ENCODE measurements at places on chromosomes 3 and 15.
A peak's percentile ranks its signal among the peaks of the same experiment; 100 is the strongest.

DNA sequence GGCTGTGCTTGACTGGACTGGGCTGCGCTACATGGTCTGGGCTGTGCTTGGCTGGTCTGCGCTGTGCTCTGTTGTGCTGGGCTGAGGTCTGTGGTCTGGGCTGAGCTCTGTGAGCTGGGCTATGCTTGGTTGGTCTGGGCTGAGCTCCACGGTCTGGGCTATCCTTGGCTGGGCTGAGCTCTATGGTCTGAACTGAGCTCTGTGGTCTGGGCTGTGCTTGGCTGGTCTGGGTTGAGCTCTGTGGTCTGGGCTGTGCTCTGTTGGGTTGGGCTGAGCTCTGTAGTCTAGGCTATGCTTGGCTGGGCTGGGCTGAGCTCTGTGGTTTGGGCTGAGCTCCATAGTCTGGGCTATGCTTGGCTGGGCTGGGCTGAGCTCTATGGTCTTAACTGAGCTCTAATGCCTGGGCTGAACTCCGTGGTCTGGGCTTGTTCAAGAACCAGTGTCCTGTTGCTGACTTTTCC is 92.0 kb downstream of the PLXNA1 start:
- no peak for DNase-seq

- no peak for DNase-seq
Observed at GRCh38 chr3:38998086-38998485, 53.7 kb downstream of the SCN11A start.

DNA sequence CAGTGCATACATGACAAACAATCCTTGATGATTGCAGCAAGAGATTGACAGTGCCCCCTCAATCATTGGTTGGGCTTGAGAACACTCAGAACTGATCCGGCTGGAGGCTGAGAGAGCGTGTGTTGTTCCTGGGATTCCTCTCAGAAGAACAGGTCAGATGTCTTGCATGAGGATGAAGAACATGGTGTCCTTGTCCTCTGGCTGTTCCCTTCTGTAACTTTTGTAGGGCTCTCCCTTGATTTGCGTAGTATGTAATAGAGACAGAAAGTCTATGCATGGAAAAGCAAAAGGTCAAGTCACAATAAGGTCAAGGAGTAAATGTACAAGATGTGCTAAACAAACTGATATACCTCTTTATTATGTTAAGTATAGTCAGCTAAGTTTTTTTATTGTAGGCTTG is 8.2 kb downstream of the CHST2 start:
- DNase-seq: no peak

DNA sequence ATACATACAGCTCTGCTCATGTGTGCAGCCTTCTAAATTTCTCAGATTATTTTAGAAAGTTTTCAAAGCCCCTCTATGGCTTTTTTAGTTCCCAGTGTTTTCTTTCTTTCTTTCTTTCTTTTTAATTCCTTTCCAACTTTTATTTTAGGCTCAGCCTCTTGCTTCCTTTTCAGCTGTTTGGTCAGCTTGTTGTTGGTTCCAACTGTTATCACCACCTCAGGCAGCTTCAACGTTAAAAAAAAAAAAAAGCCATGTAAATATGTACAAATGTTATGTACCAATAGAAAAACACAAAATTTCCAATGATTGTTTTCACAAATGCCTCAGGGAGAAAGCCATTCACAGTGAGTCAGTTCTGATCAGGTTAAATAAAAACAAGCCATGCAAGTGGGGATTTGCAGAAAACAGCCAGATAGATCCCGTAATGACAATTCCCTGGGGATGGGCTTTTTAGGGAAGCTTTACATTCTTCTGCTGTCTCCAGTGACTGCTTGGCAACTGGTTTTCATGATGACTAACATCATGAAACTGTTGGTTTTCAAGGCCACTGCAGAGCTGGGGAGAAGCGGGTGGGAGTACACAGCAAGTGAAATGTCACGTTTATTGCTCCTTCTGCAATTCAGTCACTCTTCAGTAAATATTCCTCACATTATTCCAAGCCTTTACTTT is 908.4 kb downstream of the EPHA3 start:
- no peak for DNase-seq

- DNase-seq: no peak
Observed at GRCh38 chr15:89754361-89755154, 3.5 kb upstream of the MESP1 start.

DNA sequence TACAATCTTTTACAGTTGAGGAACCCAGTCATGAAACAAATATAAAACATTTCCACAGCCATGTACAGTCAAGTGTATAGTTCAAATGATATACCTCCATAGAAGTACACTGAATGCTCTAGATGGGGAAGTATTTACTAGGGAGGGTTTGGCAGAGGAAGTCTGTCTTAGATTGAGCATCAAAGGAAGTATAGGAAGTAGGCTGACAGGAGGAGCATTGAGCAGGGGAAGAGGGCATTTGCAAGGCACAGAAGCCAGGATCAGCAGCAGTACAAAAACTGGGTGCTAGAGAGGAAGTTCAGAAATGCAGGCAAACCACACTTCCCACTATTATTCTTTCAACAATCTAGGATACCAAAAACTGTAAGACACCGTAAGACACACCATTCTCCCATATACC is 122.6 kb downstream of the ANO10 start:
- DNase-seq: no peak

- no peak for DNase-seq
Observed at GRCh38 chr3:16912400-16913263, 27.9 kb downstream of the PLCL2 start.

GRCh38 chr15:98413933-98414546 is 234.3 kb upstream of the IGF1R start:
- no peak for DNase-seq

- DNase-seq: peak; percentile 25
Observed at GRCh38 chr3:71581457-71582035, 2.0 kb downstream of the FOXP1 start.

- DNase-seq: no peak
Observed at GRCh38 chr3:2968475-2968874, 141.7 kb downstream of the IL5RA start.

GRCh38 chr3:45605534-45605933 is 11.0 kb downstream of the LIMD1 start:
- no peak for DNase-seq

DNA sequence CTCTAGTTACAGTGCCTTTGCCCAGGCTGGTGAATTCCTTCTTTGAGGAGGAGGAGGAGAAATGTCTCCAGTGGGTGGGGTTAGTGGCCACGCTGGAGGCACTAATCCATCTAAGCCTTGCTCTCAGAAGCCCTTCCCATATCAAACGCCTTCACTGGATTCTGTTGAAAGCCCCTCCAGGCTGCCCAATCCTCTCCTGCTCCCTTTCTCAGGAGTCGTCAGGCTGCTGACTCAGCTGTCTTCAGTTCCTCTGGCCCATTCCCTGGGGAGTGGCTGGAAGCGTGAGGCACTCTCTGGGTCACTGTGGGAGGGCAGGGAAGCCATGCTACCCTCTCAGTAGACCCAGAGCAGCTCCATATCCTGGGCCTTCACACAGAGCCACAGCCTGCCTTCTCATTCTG is 2.7 kb downstream of the AP2M1 start:
- DNase-seq: no peak

DNA sequence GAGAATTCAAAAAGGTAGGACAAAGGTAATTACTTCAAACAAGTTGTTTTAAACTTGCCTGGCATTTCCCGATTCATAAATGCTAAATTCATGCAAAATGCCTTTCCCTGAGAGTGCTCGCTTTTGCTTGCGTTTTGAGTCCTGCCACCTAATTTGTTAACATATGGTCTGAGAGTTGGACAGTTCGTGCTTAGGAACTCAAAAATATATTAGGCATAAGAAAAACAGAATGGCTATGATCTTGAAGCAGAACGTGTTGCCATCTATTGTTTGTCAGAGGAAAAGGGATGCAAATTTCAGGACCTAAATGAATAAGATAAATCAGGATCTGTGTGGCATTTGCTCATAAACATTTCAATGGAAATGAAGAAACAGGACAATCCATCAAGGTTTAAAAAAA is 195.8 kb downstream of the ZMAT3 start:
- no peak for DNase-seq

DNA sequence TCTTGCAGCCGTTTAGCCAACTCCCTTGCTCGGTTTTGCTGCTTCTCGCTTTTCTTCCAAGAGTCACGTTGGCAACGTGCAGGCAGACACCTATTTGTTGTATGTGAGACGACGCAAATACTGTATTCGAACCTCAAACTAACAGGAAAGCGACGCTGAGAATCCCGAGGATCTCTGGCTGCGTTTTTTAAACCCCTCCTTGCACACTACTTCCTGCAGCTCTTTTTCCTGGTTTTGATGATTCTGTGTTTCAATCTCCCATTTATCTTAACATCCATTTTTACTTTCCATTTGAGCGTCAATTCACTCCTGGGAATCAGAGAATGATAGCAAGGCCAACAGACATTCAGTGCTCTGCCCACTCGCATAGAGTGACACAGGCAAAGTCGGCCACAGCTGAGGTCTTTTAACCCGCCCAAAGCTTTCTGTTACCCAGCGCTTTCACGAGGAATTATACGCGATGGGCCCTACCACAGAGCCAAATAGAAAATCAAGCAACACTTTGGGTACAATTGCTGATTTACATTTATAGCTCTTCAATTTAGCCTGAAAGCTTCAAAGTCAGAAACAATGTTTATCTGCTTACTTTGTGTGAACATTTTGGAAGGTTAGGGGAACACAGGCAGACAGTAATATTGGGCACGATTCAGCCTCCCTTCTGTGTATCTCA is 1.6 kb upstream of the ANXA2 start:
- DNase-seq: no peak

- no peak for DNase-seq
Observed at GRCh38 chr3:49655731-49656285, 18.3 kb upstream of the APEH start.

DNA sequence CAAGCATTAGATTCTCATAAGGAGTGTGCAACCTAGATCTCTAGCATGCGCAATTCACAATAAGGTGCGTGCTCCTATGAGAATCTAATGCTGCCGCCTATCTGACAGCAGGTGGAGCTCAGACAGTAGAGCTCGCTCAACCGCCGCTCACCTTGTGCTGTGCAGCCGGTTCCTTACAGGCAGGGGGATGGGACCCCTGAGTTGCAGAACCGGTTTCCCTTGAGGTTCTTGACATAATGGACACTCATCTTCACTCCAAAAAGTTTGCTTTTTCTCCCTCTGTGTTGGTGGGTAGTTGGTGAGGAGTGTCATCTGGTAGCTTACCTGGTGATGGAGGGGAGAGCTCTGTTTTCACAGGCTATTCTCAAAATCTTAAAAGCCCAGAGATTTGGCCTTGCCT is 324.0 kb upstream of the TBL1XR1 start:
- no peak for DNase-seq

DNA sequence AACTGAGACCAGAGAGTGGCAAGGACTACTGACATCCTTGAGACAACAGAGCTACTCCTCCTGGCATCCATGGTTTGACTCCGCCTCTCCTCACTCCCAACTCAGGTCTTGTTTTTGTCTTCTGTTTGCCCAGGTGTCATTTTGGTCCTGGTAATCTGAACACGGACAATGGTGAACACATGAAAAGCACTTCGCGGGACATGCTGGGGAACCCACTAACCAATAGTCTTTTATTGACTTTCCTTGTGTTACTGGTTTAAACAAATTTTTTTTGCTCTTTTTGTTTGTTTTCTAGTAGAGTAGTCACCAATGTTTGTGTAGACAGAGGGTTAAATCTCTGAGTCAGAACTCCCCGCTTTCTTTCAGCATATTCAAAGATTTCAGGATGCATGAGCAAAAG is 38.4 kb downstream of the LARP6 start:
- no peak for DNase-seq

DNA sequence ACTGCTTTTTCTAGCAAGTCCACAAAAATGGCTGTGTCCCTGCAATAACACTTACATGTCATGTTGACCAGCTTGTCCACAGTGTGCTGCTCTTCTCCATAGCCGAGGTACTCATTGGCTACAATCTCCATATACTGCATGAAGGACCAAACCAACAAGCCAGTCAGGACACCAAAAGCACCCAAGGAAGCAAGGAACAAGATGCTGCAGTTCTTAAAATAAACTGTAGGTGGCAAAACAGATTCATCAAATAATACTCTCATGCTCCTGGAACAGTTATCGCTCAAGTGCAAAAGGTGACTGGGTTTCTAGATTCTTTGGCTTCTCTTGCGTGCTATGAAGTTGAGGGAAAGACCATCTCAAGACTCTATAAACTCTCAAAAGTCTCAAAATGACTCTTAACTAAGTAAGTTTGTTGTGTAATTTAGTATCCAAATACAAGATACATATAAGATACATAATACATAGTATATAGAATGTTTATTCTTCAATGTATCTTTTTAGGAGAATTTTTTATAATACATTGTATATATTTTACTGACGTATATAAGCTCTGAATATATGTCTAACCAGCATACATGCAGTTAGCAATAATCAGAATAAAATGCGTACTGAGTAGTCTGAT is 57.0 kb downstream of the NEK10 start:
- no peak for DNase-seq

DNA sequence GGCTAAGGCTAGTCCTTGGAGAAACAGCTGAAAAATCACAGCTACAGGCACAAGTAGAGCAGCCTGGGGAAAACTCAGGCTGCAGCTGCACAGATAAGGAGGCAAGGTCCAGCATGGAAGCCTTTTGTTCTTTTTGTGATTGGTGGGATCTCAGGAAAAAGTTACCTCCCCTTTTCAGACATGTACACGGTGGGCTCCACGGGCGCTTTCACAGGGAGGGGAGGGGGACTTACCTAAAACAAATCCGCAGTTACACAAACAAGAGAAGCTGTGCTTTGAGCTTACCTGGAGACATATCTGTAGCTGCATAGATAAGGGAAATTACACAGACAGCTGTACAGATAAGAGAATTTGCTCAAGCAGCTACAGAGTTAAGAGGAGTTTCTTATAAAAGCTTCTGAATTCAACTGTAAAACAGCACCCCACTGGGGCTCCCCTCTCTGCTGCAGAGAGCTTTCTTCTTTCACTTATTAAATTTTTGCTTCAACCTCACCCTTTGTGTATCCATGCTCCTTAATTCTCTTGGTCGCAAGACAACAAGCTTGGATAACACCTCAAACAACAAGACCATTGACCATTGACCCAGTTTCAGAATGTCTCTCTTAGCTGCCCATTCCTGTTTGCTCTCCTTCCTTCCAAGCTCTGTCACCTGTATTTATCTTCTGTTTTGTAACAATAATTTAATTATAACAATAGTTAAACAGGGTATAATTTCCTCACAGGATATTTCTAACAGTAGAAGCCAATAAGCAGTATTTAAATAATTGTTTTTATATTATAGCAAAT is 10.9 kb upstream of the CD200 start:
- DNase-seq: no peak

- DNase-seq: no peak
Observed at GRCh38 chr15:25805031-25805430, 58.1 kb downstream of the ATP10A start.

GRCh38 chr3:95184038-95184437 is 1121.2 kb downstream of the NSUN3 start:
- no peak for DNase-seq

GRCh38 chr3:15300323-15301078 is 31.9 kb downstream of the SH3BP5 start:
- DNase-seq: no peak
